ENCODE measurements at places on chromosomes 3 and 15.
A peak's percentile ranks its signal among the peaks of the same experiment; 100 is the strongest.

- DNase-seq = peak; percentile 46
These were observed 30.9 kb downstream of the ITPR1 start for GRCh38 chr3:4523710-4524698.

DNA sequence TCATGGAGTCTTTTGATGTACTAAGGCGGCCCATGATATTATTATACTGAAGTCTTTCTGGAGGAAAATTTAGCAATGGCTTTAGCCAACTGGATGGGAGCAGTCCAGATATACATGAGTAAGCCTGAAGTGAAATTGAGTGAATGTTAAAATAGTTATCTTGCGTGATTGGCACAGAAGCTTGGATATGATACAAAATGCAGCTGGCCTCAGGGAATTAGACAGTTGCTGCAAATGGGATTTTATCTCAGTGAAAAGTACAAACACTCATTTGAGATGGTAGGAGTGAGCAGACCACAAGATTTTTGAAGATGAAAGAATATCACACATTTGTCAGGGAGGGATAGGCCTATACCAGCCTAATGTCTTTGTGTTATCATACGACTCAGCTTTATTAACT, 8.9 kb downstream of the LMOD3 start:
- DNase-seq = no peak

DNA sequence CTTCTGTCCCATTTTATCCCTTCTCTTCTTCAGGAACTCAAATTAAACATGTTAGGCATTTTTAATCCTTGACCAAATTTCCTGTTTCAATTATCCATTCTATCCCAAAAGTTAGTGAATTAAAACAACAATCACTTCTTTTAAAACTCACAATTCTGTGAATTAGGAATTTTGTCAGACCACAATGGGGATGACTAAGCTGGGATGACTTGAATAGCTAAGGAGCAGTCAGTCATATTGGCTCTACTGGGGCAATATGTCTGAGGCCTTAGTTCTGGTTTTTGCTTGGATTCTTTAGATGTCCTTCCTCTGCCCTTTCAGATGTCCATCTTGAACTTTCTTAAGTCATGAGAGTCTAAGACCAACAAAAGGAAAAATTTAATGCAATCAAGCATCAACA, 178.2 kb upstream of the TGFBR2 start:
- no peak for DNase-seq

- no peak for DNase-seq
These were observed 540.1 kb downstream of the UNC13C start for GRCh38 chr15:54518156-54518882.

DNA sequence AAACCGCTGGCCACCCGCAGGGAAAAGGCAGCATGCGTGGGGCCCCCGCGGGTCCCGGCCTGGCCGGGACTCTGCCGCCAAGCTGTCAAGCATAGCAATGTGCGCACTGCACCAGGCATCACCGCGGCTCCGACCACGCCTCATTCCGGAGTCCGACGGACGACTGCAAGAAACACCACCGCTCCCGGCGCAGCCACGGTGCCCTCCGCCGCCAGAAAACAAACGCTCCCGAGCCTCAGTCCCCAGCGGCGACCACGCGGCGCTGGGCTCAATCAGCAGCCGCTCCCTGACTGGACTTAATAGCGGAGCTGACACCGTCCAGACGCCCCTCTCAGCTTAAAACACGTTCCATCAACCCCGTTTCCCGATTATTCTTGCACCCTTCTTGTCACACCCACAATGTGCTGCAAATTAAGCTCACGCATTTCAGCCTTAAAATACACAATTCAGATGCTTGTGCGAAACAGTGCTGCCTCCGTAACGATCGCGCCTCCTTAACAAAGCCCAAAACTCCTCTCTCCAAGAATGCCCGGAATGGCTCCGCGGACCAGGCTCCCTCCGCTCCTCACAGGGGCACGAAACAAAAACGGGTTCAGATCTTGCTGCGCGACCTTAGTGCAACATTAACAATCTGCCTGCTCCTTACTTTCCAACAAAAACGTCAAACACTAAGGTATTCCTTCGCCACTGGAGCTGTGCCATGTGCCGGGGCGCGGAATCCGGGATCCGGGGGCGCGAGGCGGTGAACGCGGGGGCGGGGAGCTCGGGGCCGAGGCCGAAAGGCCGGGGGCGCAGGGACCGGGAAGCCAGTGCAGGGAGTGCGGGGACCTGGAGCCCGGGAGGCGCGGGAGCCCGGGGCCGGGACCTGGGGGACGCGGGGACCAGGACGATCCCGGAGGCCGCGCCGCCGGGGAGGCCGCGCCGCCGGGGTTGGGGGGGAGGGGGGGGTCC, 655 bp downstream of the CYFIP1 start:
- DNase-seq = peak; percentile 56

- DNase-seq = no peak
These were observed 39.7 kb downstream of the MYO5C start for GRCh38 chr15:52255935-52256334.

- no peak for DNase-seq
These were observed 329.9 kb upstream of the AGTR1 start for GRCh38 chr3:148367756-148368155.

DNA sequence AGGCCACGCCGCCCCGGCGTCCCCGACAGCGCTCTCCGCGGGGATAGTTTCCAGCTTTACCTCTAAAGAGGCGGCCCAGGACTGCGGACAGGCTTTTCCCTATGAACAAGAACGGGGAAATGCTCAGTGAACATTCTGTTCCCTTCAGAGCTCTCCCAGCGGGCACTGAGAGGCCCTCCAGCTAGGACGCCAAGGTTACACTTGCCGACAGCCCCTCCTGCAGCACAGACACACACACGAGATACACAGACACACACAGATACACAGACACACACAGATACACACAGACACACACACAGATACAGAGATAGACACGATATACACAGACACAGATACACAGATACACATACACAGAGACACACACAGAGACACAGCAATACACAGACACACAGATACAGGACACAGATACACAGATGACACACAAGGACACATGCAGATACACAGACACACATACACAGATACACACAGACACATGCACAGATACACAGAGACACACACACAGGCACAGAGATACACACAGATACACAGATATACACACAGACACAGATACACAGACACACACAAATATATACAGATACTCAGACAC, 533 bp upstream of the OCA2 start:
- no peak for DNase-seq

DNA sequence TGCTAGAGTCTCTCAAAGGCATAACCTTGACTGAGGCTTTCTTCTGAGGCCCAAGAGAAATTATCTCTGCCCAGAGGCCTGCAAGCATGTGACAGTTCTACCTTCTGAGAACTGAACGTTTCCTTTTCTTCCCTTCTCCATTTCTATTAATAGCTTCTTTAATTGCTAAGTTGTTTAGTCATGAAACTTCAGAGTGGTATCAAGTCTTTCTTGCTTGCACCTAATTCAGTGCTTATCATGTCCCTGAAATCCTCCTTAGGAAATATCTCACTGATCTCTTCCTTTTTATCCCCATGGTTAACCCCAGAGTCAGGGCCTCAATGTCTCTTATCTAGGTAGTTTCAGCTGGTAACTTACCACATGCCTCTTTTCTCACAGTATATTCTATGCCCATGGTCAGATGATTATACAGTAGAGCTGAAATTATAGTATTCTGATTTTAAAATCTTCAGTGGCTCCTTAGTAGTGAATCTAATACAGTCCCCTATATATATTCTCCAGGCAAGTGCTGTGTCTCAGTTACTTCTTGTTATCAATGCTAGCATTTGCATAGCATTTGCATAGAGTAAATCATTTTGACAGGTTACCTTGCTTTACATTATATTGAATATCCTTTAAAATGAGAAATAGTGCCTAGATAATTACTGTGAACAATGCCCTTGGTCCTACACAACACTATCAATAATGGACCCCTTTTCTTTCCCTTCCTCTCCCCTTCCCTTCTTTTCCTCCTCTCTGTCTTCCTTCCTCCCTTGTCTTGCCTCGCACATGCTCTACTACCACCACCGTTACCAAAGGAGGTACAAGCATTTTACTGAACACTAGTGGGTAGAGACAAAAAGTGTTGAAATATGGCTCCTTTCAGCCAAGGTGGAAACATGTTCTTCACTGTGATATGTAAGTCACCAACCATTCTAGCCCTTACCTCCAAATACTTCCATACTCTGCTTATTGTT, 33.0 kb downstream of the KBTBD8 start:
- DNase-seq = peak; percentile 9

GRCh38 chr3:127550468-127551157, 39.9 kb downstream of the TPRA1 start:
- DNase-seq = no peak

- no peak for DNase-seq
These were observed 12.2 kb upstream of the TBL1XR1 start for GRCh38 chr3:177209509-177209908.

- peak; percentile 51 for DNase-seq
These were observed at the start of gene C3orf52 for GRCh38 chr3:112086076-112086854. Gene C3orf52, plus strand, starts transcription at chr3:112086389. Its CDS starts 19 bp downstream, at chr3:112086408.

DNA sequence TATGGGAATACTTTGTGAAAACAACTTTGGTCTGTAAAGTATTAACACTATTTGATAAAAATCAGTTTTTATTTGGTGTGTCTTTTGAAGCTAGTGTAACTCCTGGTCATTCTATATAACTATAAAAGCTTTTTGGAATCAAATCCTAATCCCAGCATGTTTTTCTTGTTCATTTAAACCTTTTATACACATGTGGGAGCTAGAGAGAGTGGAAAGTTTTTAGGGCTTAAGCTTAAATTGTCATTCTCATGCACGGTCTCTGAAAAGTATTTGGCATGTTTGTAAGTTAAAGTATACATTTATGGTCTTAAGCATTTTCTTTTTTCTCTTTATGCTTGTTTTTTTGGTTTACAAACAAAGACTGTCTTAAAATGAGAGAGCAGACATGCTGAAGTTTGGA, 83.4 kb upstream of the RARB start:
- no peak for DNase-seq

DNA sequence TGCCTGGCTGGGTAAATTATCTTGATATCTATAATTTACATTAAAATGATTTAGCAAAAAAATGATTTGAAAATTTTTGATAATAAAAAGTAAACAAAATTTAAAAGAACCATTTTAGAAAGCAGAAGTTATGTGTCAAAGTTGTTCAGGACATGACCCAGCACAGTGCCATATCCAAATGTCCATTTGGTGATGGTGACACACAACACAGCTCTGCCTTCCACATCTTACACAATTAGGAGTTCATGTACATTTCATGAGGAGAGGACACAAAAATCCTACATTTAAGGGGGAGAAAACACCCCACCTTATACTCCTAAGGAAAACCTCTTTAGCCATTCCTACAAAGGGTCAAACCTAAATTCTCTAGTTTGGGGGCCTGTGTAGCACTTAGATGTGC, 10.7 kb upstream of the UBE2E1 start:
- DNase-seq = no peak

- DNase-seq = no peak
These were observed 56.9 kb downstream of the PLOD2 start for GRCh38 chr3:146104068-146104467.

- DNase-seq = no peak
These were observed 96.6 kb downstream of the SLC9A9 start for GRCh38 chr3:143751643-143752178.

DNA sequence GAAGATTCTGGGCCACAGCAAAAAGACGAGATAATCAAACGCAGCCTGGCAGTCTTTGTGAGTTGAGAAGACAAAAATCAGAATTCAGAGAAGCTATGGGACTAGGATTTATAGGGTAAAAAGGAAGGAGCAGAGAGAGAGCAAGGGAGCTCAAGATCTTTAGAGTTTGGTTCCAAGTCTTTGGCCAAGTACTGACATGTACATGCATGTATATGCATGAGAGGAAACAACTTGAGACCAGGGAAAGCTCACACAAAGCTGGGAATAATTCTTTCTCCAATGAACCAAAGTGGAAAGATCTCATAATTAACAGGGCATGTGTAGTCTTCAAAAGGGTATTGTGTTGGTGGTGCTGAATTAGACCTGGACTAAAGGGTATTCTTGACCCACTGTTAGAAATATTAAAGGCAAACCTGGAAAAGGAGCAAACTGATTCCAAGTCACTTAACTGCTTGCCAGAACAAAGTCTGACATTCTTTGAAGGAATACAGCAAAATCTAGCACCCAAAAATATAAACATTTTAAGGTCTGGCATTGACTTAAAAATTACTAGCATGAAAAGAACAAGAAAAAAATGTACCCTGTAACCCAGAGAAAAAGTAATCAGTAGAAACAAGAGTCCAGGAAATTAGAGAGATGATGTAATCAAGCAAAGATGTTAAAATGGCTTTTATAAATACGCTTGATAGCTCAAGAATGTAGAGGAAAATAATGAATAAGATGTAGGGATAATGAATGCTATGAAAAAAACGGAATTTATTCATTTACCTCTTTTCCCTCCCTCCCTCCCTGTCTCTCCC, 226.0 kb upstream of the CGNL1 start:
- no peak for DNase-seq

GRCh38 chr3:189622629-189623028, 8.6 kb upstream of the TP63 start:
- no peak for DNase-seq

DNA sequence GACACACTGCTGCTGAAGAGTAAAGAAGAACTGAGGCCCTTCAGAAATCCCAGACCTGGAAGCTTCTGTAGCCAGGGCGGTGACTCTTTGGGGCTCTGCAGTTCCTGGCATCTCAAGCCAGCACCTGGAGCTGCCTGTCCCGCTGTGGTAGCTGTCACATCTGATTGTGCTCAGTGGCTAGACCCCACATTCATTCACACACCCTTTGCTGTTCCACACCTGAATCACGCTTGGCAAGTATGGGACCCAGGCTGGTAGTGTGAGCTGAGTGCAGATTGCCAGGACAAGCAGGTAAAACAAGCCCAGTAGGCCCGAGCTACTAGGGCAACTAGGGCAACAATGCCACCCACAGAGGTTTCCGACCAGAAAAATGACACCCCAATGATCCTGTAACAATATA, 218.2 kb downstream of the VGLL3 start:
- DNase-seq = no peak

DNA sequence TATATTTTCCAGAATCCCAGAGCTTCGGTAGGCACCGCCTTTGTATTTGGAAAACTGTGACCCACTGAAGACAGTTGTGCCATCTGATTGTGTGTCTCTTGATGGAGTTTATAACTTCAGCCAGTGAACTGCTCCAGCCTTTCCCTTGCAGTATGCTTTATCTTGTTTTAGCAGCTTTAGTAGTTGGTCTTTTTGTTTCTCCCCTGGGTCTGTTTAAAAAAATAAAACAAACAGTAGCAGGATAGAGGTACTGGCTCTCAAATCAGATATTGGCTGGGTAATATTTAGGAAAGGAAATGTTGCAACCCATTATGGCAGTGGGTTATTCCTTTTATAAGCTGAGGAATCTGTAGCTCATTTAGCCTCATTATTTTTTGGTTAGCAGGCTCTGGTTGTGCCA, 151.5 kb upstream of the BFSP2 start:
- no peak for DNase-seq

All from suppressor macrophage (primary cell).